ENCODE measurements at places on chromosomes 16 and 17.

DNA sequence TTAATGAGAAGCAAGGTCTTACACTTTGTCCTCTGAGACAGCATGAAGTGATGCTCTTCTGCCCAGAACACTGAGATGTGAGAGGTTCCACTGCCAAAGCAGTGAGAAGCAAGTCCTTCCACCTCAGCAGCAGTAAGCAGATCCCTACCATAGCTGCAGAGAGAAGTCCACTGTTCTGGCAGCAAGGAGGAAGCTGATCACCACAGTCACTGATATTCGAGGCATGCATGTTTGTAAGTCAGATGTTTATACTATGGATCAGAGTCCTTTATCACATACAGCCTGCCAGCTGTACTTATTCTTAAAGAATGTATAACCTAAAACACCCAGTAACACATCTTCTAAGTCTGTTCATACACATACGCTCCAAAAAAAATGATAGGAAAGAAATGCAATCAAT is 18.2 kb upstream of the METTL2A start:
- H3K27ac ChIP-seq, result no peak overlapping the region
- no peaks in the 10 kb centered on the region for H3K4me1 ChIP-seq
- H3K27me3 ChIP-seq, result no peaks in the 10 kb centered on the region
- H3K4me3 ChIP-seq, result no peak overlapping the region

- H3K4me1 ChIP-seq, result no peaks in the 10 kb centered on the region
- no peak overlapping the region for H3K4me3 ChIP-seq
- H3K27ac ChIP-seq, result no peak overlapping the region
Measured at GRCh38 chr16:10562361-10562899, 18.0 kb downstream of the EMP2 start.

DNA sequence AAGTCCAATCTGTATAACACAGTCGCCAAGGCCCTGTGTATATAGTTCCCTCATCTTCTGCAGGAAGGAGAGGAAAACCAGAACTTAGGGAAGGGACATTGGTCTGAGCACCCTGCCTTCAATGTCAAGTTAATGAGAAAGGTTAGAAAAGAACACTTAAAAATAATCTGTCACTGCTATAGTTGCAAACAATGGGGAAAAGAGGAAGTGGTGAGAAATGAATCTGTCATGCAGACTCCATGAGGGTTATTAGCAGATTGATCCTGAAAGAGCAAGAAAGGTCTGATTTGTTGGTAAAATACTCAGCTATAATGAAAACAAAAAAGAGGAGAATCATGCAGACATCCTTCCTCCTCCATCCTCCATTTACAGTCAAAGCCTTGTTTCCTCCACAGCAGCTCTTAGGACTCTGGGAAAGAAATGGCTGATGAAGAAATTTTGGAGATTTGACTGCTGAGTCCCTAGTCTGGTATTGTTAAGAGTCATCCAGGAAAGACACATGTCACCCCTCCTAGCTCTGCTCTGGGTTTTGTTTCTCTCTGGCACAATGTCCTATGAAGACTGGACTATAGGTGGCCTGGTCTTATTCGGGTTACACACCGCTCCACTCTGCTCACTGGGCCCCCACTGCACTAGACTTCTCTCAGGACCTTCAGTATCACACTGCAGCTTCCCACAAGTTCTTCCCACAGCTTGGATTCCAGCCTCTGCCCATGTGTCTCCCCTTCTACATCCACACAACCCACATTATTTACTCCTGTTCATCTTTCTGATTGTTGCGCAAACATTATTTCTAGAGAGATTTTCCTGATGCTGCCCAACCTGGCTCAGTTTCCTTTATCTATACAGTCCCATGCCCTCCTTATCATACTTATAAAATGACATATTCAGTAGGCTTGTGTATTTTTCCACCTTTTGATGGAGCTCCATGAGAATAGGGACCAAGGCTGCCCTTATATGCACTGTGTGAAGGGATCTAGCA is 56.5 kb upstream of the XYLT1 start:
- no peaks in the 10 kb centered on the region for H3K27me3 ChIP-seq
- no peaks in the 10 kb centered on the region for H3K36me3 ChIP-seq
- H3K4me3 ChIP-seq, result no peak overlapping the region

DNA sequence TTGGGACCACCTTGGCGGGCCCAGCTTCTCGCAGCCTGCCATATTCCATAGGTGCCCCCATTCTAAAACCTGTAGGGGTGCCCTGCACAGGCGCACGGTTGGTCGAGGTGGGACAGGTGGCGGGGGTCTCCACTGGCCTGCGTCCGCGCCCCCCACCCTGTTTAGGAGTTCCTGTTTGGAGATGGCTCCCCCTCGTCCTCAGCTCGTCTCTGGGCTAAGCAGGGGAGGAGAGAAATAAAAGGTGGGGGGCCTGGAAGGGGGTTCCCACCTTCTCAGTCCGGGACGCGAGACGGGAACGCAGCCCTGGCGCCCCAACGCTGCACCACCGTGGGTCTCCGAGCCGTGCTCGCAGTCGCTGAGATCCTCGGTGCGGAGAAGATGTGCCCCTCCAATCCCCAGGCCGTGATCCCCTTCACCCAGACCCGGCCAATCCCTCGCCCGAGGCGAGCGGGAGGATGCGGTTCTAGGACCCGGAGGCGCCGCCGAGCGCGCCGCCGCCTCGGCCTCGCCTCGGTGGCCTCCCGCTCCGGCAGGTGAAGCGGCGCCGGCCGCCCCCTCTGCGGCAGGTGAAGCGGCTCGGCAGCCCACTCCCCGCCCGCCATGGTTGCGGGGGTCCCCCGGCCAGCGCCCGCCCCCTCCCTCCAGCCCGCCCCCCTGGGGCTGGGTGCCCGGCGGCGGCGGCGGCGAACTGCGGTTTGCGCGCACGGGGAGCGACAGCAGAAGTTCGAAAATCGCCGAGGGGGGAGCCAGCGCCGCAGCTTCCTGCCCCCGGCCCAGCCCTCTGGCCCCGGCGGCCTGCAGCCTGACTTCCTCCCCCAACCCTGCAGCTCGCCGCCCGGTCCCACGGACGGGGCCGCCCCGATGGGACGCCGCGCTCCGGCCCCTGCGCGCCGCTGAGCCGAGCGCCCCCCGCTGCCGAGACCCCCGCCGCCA is at the start of gene FMNL1:
FMNL1 (plus strand) TSS at position 805 of the 933 bp plus-strand sequence. CDS start 240 bp downstream, outside the sequence.
- DNase-seq, result peak; percentile 91
- H3K36me3 ChIP-seq, result no peaks in the 10 kb centered on the region
- H3K27ac ChIP-seq, result peak within 1 kb of the TSS; percentile 84
- H3K4me1 ChIP-seq, result peaks cover 10% of the 10 kb centered on the region

GRCh38 chr17:75516255-75516618 is at the start of gene TSEN54:
Gene TSEN54, plus strand, starts transcription at chr17:75516528. Its CDS starts 33 bp downstream, at chr17:75516561.
- no peaks in the 10 kb centered on the region for H3K27me3 ChIP-seq
- peak within 1 kb of the TSS; percentile 94 for H3K4me3 ChIP-seq
- peak within 1 kb of the TSS; percentile 91 for H3K27ac ChIP-seq
- peak; percentile 90 for DNase-seq
- H3K4me1 ChIP-seq, result peaks cover 3% of the 10 kb centered on the region
- H3K36me3 ChIP-seq, result peaks cover 15% of the 10 kb centered on the region

DNA sequence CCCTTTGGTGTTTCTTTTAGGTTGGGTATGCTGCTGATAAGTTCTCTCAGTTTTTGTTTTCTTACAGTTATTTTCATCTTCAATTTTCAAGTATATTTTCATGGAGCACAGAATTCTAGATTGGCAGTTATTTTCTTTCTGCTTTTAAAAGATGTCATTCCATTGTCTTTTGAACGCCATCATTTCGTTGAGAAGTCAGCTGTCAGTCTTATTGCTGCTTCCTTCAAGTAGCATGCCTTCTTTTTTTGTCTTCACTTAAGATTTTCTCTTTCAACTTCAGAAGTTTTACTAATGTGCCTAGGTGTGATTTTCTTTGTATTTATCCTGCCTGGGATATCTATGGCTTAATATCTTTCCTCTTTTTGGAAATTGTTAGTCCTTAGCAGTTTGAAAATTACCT is 262.2 kb upstream of the PMFBP1 start:
- no peak for DNase-seq
- no peaks in the 10 kb centered on the region for H3K4me1 ChIP-seq
- no peaks in the 10 kb centered on the region for H3K36me3 ChIP-seq
- no peak overlapping the region for H3K4me3 ChIP-seq

- H3K27me3 ChIP-seq, result no peaks in the 10 kb centered on the region
- H3K4me1 ChIP-seq, result no peaks in the 10 kb centered on the region
- no peak overlapping the region for H3K4me3 ChIP-seq
Measured at GRCh38 chr17:10415161-10415560, 6.6 kb downstream of the MYH8 start.

DNA sequence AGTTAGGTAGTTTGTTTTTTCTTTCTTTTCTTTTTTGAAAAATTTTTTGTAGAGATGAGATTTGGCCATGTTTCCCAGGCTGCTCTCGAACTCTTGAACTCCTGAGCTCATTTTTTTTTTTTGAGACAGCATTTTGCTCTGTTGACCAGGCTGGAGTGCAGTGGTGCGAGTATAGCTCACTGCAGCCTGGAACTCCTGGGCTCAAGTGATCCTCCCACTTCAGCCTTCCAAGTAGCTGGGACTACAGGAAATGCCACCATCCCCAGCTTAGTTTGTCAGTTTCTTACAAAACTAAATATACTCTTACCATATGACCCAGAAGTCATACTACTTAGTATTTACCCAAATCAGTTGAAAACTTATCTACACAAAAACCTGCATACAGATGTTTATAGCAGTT is 14.4 kb upstream of the FBXO47 start:
- no peak overlapping the region for H3K4me3 ChIP-seq
- no peak for DNase-seq
- no peaks in the 10 kb centered on the region for H3K27me3 ChIP-seq

- DNase-seq, result no peak
- H3K27ac ChIP-seq, result no peak overlapping the region
- H3K27me3 ChIP-seq, result no peaks in the 10 kb centered on the region
- no peak overlapping the region for H3K4me3 ChIP-seq
- H3K36me3 ChIP-seq, result no peaks in the 10 kb centered on the region
Measured at GRCh38 chr16:9409560-9410493, 318.4 kb downstream of the HAPSTR1 start.

Measured in Peyer's patch (tissue), 4 donors.